ENCODE measurements at places on chromosomes 3 and 15. TPM values are rescaled to one million over a fixed set of nuclear protein-coding genes. Genes with fewer than 3 reads are reported as not detected.

DNA sequence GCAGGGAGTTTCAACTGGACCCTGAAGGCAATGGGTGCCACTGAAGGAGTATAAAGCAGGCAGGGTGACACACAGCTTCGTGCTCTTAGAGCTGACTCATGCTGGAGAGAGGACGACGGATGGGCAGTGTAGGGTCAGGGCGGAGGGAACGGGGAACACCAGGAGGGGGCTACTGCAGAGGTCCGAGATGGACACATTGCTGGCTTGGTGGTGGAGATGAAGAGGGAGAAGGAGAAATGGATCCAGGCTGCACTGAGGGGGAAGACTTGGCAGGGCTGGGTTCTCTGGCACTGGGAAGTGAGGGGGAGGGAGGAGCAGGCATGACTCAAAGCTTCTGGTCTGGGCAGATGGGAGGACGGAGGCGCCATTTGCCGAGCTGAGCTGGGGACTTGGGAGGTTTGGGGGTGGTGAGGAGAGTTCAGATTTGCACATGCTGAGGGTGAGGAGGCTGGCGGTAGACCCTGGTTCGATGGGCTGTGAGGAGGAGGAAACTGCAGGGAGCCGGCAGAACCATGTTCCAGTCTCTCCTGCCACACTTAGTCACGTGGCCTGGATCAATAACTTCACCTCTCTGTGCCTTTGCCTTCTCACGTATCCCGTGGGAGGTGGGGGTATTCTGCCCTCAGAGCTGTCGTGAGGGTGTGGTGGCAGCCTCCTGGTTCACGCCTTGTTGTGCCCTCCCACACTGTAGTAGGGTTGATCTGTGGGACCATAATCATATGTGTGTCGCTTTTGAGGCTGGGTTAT is 4.6 kb upstream of the KCTD6 start:
- DNase-seq = peak; percentile 39

- no peak for DNase-seq
Observed at GRCh38 chr3:98801043-98801747, 38.1 kb downstream of the ST3GAL6 start.

The CSPG4 gene
- 5.2 TPM for total RNA-seq

DNA sequence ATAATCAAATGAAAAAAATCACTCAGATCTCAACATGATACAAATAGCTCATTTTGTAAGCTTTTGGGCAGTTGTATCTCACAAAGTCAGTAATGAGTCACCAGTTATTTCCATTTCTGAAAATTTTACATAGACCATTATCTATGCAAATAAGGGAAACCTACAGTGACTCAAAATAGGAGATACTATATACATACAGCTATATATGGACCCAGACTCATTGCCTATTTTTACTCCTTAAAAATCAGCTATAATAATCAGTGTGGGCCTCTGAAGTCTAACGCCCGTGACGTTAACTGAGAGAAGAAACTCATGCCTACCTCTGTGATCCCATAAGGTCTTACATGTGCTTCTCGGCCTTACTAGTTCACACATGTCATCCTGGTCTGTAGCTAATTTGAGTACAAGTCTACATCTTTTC is 31.6 kb downstream of the LRIG1 start:
- DNase-seq = no peak

GRCh38 chr15:100806157-100806556 is 73.5 kb upstream of the ALDH1A3 start:
- DNase-seq = no peak

The CPLX3 gene
- total RNA-seq = 4.1 TPM

The PSTPIP1 gene
- 2.4 TPM for total RNA-seq

The ERICH6 gene
- total RNA-seq = not detected

- DNase-seq = no peak
Observed at GRCh38 chr3:23797491-23797890, 8.3 kb upstream of the UBE2E1 start.

DNA sequence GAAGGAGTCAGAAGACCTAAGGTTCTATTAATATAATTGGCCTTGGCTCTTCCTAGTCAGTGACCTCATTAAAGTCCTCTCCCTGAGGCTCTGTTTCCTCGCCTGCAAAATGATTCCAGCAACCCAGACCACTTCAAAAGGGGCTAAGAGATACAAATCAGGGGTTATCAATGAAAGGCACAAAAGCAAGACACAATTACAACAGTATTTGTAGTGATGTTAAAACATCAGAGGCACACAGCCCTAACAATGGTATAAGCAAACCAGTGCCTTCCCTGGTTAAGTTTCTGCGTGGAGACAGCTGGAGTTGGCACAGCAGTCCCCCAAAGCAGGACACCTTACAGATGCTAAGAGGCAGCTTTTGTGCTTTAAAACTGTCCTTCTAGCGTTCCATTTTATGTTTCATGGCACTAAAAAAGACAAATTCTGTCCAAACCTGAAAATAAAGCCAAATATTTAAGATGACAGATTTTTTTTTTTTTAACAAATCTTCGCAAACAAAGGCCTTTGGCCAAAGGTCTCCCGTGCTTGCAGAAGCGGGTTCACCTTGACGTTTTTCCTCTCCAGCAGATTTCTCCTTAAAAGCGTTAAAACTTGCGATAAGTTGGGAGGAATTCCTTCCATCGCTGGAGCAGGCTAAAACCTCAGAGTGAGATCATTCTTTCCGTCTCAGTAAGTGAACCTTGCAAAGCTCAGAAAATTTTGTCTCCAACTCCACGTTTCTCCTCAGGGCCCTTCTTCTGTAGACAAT is 999 bp downstream of the ZNF280D start:
- no peak for DNase-seq

The FBN1 gene
- 27.6 TPM for total RNA-seq

DNA sequence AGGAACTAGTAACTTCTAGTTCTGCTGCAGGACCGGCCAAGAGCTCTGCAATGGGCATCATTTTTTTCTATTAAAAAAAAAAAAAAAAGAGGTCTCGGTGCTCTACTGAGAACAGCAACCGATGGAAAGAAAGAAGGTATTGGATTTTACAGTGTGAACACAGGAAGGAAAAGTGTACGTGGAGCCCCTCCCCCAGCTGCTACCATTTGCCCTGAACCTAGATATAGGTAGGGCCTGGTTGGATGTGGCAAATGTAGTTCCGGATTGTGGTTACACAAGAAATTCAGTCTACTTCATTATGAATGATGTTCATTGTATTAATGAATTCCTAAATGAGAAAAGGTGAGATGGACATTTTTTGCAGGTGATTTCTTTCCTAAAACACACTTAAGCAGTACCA is 17.9 kb upstream of the PPARG start:
- DNase-seq = no peak

The CLDN18 gene
- total RNA-seq = not detected

DNA sequence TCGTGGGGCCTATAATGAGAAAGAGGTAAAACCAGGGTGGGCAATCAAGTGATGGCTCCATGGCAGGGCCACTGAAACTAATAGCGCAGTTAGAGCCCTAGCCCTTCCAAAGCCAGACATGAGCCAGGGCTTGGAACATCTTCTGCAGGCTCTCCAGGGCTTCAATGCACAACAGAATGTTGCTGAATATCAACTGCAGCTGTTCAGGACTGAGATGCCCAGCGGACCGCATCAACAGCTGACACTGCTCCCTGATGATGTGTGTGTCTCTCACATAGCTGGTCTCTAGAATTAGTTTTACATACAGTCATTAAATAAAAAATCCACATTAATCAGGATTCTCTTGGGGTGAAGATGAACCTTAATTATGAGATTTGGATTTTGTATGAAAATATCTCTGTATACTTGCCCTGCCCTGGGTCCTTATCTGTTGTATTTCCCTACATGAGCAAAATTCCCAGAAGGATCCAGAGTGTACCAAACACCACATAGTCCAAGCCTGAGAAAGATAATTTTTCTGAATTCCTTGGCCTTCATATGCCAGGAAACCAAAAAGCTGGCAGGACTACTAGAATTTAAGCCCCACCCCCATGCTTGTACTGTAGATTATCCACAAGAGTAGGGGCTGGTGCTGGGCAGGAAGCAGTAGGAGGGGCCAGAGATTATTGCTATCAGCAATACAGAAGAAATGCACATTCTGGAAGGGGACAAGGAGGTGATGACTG is 7.7 kb upstream of the GOLGB1 start:
- peak; percentile 41 for DNase-seq

GRCh38 chr15:95911570-95912279 is 418.8 kb upstream of the NR2F2 start:
- no peak for DNase-seq

The FOXL2 gene
- not detected for total RNA-seq

GRCh38 chr15:40397688-40398412 is 7.7 kb upstream of the IVD start:
- DNase-seq = no peak

The ANO10 gene
- 10.5 TPM for total RNA-seq

The ZNF80 gene
- total RNA-seq = not detected

DNA sequence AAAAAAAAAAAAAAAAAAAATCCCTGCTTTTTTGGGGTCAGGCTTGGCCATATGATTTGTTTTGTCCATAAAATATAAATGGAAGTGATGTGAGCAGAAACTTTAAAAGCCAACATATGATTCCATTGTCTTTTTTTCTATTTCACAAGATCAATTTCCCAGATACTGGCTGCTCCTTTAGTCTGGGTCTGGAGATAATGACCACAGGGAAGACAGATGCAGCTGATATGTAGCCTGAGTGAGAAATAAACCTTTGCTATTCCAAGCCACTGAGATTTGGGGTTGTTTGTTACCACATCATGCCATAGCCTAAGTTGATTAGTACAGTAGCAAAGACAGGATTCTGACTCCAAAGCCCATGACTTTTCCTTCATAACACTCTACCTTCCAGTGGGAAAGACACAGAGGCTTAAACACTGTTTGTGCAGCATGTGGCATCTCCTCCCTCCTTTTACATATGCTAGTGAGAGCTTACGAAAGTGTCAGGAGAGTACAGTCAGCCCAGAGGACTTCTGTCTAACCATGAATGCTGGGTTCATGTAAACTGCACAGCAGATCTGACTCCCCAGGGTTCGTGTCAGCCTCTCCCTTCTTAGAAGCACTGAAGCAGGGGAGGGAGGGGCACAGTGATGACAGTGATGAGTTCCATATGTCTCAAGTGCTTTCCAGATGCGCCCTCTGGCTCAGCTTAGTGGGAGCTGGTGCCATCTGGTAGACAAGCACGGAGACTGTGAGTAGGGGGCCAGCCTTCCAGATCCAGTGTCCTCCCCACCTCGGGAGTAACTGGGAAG is 36.7 kb upstream of the SLC7A14 start:
- peak; percentile 45 for DNase-seq

DNA sequence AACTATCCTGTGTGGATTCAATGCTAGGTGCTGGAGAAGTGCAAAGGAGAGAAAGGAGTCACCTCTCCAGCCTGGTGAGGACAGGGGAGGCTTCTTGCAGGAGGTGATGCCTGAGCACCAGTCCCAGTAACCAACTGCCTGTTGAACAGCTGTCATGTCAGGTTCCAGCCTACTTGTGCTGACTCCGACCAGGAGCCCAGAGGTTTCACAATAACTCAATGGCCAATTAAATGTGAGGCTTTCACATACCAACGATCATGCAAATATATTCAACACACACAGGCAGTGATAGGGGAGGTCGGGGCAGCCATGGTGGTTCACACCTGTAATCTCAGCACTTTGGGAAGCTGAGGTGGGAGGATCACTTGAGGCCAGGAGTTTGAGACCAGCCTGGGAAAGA is 7.7 kb downstream of the SORD start:
- no peak for DNase-seq

- DNase-seq = no peak
Observed at GRCh38 chr15:65338366-65338765, 33.9 kb downstream of the RNU5B-1 start.

DNA sequence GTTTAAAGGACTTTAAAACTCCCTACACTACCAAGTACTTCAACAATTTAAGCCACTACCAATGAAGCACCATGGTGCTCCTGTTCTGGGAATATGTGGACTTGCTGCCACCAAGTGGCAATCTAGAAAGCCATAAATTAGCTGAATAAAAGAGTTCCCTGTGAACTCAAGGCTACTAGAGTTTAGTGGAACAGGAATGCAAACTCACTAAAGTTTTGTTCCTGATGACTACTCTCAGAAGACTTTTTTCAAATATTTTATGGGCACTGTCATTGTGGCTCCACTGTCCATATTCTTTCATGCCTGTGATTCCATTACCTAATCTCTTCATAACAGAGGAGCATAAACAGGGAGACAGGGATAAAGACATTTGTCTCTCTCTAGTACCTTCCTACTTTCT is 63.9 kb downstream of the TMCC1 start:
- no peak for DNase-seq

DNA sequence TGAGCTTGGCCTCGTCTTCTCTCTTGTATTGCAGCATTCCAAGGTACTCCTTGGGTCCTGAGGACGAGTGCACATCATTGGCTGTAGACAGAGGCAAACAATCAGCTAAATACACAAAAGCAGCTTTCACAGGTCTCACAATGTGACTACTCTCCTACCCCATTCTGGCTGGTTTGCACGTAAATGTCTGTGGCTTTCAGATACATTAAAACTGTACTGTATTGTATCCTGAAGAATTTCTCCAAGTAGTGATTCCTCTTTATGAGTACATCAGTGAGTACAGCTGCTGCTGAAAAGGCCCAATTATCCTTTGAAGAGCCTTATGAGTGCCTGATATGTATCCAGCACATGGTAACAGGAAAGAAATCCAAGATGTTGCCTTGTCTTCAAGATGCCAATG is 22.0 kb upstream of the GNB5 start:
- no peak for DNase-seq

- DNase-seq = no peak
Observed at GRCh38 chr3:63354160-63354559, 76.1 kb downstream of the SYNPR start.

DNA sequence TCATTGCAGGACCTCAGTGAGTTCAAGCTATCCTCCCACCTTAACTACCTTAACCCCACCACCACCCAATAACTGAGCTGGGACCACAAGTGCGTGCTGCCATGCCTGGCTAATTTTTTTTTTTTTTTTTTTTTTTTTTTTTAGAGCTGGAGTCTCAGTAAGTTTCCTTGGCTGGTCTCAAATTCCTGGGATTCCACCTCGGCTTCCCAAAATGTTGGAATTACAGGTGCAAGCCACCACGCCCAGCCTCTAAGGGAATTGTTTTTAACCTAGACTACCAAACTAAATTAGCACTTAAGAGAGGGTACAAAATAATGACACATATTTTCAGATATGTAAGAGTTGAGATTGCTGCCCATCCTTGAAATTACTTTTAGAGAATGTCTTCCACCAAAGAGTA is 4.3 kb upstream of the TNIK start:
- no peak for DNase-seq

The NDUFAF3 gene
- total RNA-seq = 168 TPM

GRCh38 chr15:35654332-35654731 is 108.4 kb upstream of the DPH6 start:
- DNase-seq = no peak

GRCh38 chr15:58487041-58487723 is 55.4 kb downstream of the LIPC start:
- no peak for DNase-seq

GRCh38 chr3:71785532-71786216 is 726 bp upstream of the PROK2 start:
- no peak for DNase-seq

The MORC1 gene
- not detected for total RNA-seq

The ST8SIA2 gene
- total RNA-seq = 3.0 TPM

- DNase-seq = no peak
Observed at GRCh38 chr3:120171134-120171873, 77.1 kb upstream of the GSK3B start.

The TMA7 gene
- 262 TPM for total RNA-seq

- no peak for DNase-seq
Observed at GRCh38 chr3:189631409-189631808, 220 bp downstream of the TP63 start.

All from left ventricle myocardium superior (tissue), 1 donor.